ENCODE measurements at places on chromosomes 16 and 17. TPM values are rescaled to one million over a fixed set of nuclear protein-coding genes. Genes with fewer than 3 reads are reported as not detected.

GRCh38 chr17:56830726-56831368, 2.9 kb downstream of the C17orf67 start:
- peaks cover 9% of the 10 kb centered on the region for H3K36me3 ChIP-seq
- H3K27ac ChIP-seq = no peak overlapping the region
- no peak overlapping the region for H3K4me3 ChIP-seq
- peaks cover 32% of the 10 kb centered on the region for H3K4me1 ChIP-seq
- no peak for DNase-seq
- peaks cover 19% of the 10 kb centered on the region for H3K27me3 ChIP-seq

DNA sequence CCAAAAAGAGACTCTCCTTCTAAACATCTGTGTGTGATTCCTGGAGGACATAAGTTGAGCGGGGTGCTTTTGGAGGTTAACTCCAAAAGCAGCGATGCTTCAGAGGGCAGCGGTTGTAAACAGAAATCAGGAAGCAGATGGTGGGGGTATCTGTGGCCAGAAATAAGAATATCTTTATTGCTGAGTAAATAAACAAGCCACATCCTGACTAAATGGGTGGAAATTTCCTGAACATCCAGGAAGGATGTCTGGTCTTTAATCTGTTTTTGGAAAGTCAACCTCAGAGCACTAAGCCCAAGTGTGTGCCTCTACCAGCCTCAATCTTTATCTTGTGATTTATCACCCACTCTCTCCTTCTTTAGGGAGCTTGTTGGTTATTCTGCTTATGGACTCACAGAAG, 123.3 kb downstream of the CDH13 start:
- no peaks in the 10 kb centered on the region for H3K27me3 ChIP-seq
- no peak for DNase-seq
- no peaks in the 10 kb centered on the region for H3K36me3 ChIP-seq
- H3K4me1 ChIP-seq = peaks cover 24% of the 10 kb centered on the region
- no peak overlapping the region for H3K27ac ChIP-seq
- H3K4me3 ChIP-seq = no peak overlapping the region

DNA sequence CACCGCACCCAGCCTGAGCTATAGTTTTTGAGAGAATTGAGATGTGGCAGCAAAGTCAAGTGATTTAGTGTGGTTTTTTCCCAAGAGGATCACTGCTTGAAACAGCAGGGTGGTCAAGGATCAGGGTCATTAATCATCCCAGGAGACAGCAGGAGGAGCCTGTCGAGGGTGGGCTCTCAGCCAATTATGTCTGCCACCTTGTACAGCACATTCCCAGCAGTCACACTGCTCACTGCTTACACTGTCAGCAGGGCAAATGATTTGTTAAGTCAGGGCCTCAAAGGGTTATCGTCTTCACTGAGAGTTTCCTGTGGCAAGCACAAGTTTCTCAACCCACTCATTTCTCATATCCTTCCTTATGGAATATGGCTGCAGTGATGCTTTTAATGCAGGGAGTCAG, 13.2 kb downstream of the B3GNT9 start:
- no peak overlapping the region for H3K27ac ChIP-seq
- no peaks in the 10 kb centered on the region for H3K27me3 ChIP-seq
- H3K36me3 ChIP-seq = peaks cover 49% of the 10 kb centered on the region
- H3K4me3 ChIP-seq = no peak overlapping the region
- DNase-seq = no peak

DNA sequence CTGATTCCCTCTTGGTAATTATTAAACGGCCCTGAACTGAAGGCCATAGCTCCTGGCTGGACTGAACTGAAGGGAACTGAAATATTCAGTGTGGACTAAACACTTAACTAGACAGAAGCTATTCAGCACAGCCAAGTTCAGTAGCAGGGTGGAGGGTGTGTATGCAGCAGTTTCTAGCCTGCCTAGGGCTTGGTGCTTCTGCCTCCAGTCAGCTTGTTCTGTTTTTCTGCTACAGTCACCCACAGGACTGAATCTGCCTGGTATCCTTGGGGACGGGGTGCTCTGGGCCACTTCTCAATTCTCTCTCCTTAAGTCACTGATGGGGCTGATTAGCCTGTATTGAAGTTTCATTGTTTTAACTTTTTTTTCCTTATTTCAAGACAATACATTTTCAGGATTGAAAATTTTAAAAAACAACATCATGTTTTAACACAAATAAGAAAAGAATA, 77.1 kb downstream of the WWP2 start:
- H3K27me3 ChIP-seq = no peaks in the 10 kb centered on the region
- peaks cover 14% of the 10 kb centered on the region for H3K36me3 ChIP-seq
- no peak for DNase-seq

The KRTAP2-3 gene
- total RNA-seq = not detected
